ENCODE measurements at places on chromosomes 5 and 9.

DNA sequence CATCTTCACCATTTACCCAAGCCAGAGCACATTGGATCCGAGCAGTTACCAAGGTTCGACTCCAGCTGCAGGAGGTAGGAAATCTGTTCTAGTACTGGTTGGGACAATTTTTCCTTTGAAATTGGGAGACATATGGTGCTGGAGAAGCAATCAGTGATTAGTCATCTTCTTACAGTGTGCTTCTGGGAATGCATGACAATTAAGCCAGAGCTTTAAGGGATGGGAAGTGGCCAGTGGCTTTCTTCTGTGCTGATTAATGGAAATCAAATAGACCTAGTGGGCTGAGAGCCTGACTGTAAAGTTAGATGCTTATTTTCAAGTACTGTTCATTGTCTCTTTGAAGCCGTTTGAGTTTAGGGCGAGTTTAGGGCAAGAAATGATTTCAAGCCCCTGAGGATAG is 152.1 kb downstream of the UNC13B start:
- DNase-seq, result no peak

GRCh38 chr5:73727470-73727869 is 101.5 kb downstream of the ARHGEF28 start:
- no peak for DNase-seq

GRCh38 chr9:90578126-90578815 is 64.4 kb downstream of the DIRAS2 start:
- DNase-seq, result no peak

GRCh38 chr9:12875191-12875590 is 100.4 kb downstream of the LURAP1L start:
- no peak for DNase-seq

DNA sequence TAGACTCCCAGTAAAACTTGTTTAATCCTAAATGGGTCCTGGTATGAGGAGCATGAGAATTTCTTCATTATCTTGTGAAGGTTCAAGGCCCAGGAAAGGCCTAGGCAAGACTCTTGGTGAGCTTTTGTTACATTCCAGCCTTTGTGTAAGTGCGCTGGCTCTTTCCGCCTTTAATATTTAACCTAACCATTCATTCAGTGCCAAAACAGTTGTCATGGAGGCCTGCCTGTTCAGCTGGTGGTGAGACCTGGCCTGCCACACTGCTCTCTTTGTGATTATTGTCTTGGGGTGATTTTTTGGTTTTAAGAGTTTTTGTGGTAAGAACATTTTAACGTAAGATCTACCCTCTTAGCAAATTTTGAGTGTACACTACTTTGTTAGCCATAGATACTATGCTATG is 127.5 kb upstream of the WWC1 start:
- no peak for DNase-seq

- DNase-seq, result no peak
These were observed 193.7 kb downstream of the OSTF1 start for GRCh38 chr9:75282047-75282446.

- DNase-seq, result no peak
These were observed 63.2 kb downstream of the PRR16 start for GRCh38 chr5:120527251-120527650.

- no peak for DNase-seq
These were observed 352.3 kb downstream of the PTPRD start for GRCh38 chr9:10260501-10260900.

DNA sequence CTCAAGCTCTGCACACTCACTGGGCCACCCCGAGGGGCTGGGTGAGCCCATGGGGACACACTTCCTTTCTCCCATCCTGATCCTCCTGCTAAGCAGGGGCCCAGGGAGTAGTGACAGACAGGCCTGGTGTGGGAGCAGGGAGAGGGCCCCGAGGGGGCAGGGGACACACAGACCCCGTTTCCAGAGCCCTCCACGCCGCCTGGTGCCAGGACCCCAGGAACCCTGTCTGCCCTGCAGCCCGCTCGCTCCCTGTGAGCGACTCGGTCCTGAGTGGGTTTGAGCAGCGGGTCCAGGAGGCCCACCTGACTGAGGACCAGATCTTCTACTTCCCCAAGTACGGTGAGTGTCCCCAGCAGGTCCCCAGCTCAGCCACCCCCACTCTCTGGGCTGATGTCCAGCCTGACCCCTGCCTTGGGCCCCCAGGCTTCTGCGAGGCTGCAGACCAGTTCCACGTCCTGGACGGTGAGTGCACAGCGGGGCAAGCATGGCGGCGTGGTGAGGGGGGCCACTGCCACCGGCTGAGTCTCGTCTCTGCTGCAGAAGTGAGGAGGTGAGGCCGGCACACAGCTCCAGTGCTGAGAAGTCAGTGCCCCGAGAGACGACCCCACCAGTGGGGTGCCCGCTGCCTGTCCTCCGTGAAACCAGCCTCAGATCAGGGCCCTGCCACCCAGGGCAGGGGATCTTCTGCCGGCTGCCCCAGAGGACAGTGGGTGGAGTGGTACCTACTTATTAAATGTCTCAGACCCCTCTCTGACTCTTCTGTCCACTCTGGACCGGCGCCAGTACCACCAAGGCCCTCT is 1.4 kb downstream of the C8G start:
- DNase-seq, result no peak

GRCh38 chr5:159091065-159091464 is 8.7 kb downstream of the EBF1 start:
- no peak for DNase-seq

GRCh38 chr5:169971780-169972179 is 8.5 kb downstream of the INSYN2B start:
- DNase-seq, result no peak

DNA sequence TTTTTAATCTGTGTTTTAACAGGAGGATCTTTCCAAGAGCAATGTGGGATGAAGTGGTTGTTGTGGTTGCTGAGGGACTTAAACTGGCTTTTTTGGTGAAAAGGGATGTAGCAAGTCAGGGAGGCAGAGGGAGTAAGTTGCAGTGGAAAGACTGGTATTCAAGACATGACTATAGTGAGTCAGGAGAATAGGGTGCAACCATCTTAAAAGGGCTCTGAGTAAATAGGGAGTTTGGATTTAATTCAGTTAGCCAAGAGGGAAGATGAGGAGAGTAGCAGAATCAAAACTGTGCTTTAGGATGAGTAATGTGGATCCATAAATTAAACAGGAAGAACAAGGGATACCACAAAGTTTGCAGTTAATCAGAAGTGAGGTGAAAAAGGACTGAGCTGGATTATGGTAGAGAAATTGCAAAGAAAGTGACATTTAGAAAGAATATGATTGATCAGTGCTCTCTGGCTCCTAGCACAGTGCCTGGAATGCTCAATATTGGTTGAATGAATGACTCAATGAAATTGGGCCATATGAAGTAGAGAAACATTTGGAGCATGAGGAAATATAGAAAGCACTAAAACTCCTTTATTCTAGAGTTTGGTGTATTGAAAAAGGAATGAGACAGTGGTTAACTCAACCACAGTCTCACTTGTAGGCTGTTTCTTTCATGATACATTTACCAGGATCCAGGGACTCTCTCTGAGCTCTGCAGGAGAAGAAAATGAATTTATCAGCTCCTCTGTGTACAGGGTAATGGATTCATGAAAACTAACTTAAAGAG is 5.1 kb downstream of the POLR3G start:
- no peak for DNase-seq

DNA sequence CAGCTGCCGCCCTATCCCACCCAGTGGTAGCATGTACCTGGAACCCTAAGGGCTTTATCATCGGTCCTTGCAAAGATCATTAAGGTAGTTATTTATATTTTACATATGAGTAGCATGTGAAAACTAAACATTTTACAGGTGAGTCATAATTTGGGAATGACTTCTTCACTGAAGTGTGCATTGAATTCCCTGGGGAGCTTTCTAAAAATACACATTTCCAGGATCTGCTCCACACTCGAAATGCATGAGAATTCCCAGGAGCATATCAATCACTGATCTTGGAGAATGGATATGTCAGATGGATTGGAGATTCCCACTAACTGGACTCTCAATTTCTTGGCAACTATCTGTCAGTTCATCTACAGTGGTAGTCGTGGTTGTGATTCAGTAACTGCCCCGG is 717.5 kb downstream of the IRX1 start:
- DNase-seq, result no peak

DNA sequence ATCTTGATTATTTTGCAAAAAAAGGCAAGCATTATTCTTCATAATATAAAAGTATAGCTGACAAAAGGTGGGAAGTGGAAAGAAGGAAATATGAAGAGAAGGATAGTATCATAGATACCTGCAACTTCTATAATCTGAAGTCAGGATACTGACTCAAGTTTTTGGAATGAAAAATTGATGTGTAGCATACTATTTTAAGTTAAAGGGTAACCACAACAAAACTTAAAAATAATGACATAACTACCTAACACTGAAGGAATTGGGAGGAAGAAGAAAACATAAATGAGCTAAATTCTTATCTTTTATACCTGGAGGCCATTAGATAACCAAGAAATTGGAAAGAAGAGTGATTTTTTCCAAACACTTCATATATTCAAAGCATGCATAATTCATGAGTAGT is 51.8 kb upstream of the TLE1 start:
- DNase-seq, result no peak

GRCh38 chr9:88196142-88196790 is 58.0 kb upstream of the SPATA31C2 start:
- DNase-seq, result no peak

Data from T-helper 2 cell (primary cell).